Central memory CD8-positive, alpha-beta T cell (primary cell): ENCODE measurements at places on chromosomes 7 and 10.

DNA sequence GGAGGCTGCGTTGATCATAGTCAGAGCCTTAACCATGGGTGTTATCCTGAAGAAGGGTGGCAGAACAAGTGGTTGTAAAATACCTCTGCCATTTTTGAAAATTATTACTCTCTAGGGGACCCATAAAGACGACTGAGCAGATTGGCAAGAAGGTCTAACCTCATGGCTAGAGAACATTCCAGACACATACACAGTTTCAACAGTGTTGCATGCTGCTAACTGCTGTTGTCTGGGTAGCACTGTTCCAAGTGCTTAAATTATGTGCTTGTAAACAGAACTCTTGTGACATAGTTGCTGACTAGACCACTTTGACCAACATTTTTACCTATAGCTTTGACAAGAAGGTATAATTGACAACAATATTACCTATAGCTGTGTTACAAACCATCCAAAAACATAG is 46.1 kb upstream of the FOXP2 start:
- no peak overlapping the region for H3K27ac ChIP-seq
- no peaks in the 10 kb centered on the region for H3K27me3 ChIP-seq
- no peak overlapping the region for H3K4me3 ChIP-seq
- H3K36me3 ChIP-seq, result no peaks in the 10 kb centered on the region
- no peaks in the 10 kb centered on the region for H3K4me1 ChIP-seq
- no peak for DNase-seq

GRCh38 chr7:4097001-4097609 is 585.0 kb upstream of the FOXK1 start:
- H3K36me3 ChIP-seq, result no peaks in the 10 kb centered on the region
- no peaks in the 10 kb centered on the region for H3K4me1 ChIP-seq
- no peak for DNase-seq

GRCh38 chr7:98352621-98353020 is 48.3 kb downstream of the BAIAP2L1 start:
- no peak for DNase-seq
- H3K36me3 ChIP-seq, result no peaks in the 10 kb centered on the region
- H3K27me3 ChIP-seq, result peaks cover 37% of the 10 kb centered on the region
- H3K4me3 ChIP-seq, result no peak overlapping the region

- H3K4me1 ChIP-seq, result no peaks in the 10 kb centered on the region
- no peak overlapping the region for H3K27ac ChIP-seq
- DNase-seq, result no peak
- H3K36me3 ChIP-seq, result no peaks in the 10 kb centered on the region
Observed at GRCh38 chr10:114284346-114285071, 45.5 kb downstream of the VWA2 start.

GRCh38 chr7:156402255-156402654 is 238.3 kb upstream of the RNF32 start:
- H3K4me1 ChIP-seq, result no peaks in the 10 kb centered on the region
- H3K27me3 ChIP-seq, result no peaks in the 10 kb centered on the region
- H3K36me3 ChIP-seq, result no peaks in the 10 kb centered on the region

DNA sequence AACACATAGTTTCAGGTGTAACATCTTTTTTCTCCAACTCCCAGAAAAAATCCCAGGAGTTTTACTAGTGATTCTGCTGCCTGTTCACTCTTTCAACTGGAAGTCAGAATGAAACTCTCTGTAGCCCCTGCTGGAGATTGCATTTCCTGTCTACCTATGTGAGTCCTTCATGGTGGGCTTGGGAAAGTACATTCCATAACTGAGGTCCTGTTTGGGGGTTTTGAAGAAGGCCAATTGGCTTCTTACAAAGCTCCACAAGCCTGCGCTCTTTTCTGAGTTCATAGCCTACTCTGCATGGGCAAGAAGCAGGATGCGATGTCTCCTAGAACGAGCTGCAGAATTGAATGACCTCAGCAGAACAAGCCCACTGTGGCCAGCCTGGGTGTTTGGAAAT is 86.7 kb downstream of the LYZL2 start:
- H3K27me3 ChIP-seq, result no peaks in the 10 kb centered on the region
- no peak for DNase-seq
- H3K36me3 ChIP-seq, result peaks cover 7% of the 10 kb centered on the region
- no peak overlapping the region for H3K4me3 ChIP-seq
- H3K27ac ChIP-seq, result no peak overlapping the region

DNA sequence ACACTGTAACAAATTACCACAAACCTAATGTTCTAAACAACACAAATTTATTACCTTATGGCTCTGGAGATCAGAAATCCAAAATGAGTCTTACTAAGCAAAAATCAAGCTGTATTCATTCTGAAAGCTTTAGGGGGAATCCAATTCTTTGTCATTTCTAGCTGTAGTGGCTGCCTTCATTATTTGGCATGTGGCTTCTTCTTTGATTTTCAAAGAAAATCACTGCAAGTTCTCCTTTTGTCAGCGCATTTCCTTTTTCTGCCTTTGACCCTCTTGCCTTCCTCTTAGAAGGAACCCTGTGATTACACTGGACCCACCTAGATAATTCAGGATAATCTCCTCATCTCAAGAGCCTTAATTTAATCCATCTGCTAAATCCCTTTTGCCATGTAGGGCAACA is 36.9 kb downstream of the ZPBP start:
- H3K36me3 ChIP-seq, result no peaks in the 10 kb centered on the region
- no peaks in the 10 kb centered on the region for H3K4me1 ChIP-seq
- no peak overlapping the region for H3K27ac ChIP-seq
- peaks cover 86% of the 10 kb centered on the region for H3K27me3 ChIP-seq
- H3K4me3 ChIP-seq, result no peak overlapping the region

- H3K27ac ChIP-seq, result peak overlapping the region; percentile 100
- peaks cover 23% of the 10 kb centered on the region for H3K36me3 ChIP-seq
Observed at GRCh38 chr7:30594048-30594539, 584 bp upstream of the GARS1 start.

DNA sequence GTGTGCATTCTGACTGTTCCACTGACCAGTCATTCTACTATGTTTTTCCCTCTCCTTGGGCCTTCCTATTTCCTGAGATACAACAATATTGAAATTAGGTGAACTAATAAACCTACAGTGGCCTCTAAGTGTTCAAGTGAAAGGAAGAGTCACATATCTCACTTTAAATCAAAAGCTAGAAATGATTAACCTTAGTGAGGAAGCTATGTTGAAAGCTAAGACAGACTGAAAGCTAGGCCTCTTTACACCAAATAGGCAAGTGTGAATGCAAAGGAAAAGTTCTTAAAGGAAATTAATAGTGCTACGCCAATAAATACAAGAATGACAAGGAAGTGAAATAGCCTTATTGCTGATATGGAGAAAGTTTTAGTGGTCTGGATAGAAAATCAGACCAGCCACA is 5.7 kb upstream of the DYNC1I1 start:
- H3K27me3 ChIP-seq, result peaks cover 10% of the 10 kb centered on the region
- H3K27ac ChIP-seq, result no peak overlapping the region
- H3K4me1 ChIP-seq, result no peaks in the 10 kb centered on the region
- no peaks in the 10 kb centered on the region for H3K36me3 ChIP-seq
- DNase-seq, result no peak

GRCh38 chr7:129010075-129010474 is 44.8 kb downstream of the TNPO3 start:
- peaks cover 40% of the 10 kb centered on the region for H3K36me3 ChIP-seq
- H3K4me1 ChIP-seq, result peaks cover 18% of the 10 kb centered on the region
- DNase-seq, result no peak
- no peak overlapping the region for H3K27ac ChIP-seq
- no peak overlapping the region for H3K4me3 ChIP-seq

DNA sequence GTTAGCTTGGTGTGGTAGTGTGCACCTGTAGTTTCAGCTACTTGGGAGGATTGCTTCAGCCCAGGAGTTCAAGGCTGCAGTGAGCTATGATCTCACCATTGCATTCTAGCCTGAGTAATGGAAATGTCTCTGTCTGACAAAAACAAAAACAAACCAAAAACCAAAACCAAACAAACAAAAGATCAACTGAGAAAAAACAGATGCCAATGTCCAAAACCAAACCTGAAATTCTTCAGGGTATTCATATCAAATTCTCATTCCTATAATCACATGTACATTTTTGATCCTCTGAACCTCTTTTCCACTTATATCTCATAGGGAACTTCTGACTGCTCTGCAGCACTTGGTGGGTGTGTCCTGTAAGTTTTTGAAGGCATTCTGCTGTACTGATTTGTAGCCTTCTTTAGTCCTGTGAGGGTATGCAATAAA is 87.0 kb downstream of the CDK6 start:
- no peak overlapping the region for H3K4me3 ChIP-seq
- H3K27me3 ChIP-seq, result no peaks in the 10 kb centered on the region
- peaks cover 2% of the 10 kb centered on the region for H3K36me3 ChIP-seq
- DNase-seq, result no peak
- H3K27ac ChIP-seq, result peak overlapping the region; percentile 52
- H3K4me1 ChIP-seq, result peaks cover 24% of the 10 kb centered on the region

DNA sequence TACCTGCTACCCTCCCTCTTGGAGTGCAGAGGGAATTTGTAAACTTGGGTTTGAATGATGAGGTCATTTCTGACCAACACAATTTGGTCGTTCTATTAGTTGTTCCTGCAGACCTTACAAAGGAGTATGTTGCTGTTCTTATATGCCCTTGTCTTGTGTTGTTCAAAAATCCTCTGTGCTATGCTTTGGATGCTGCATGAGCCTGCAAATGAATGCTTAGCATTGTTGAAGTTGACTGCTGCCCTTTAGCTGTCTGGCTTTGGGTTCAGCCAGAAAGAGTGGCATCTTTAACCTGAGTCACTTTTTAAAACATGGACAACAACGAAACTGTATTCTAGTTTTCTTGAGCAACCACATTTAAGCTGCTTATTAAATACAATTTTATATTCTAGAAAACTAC is 80.3 kb downstream of the SND1 start:
- peaks cover 9% of the 10 kb centered on the region for H3K36me3 ChIP-seq
- H3K27ac ChIP-seq, result no peak overlapping the region
- no peaks in the 10 kb centered on the region for H3K27me3 ChIP-seq
- no peak overlapping the region for H3K4me3 ChIP-seq

DNA sequence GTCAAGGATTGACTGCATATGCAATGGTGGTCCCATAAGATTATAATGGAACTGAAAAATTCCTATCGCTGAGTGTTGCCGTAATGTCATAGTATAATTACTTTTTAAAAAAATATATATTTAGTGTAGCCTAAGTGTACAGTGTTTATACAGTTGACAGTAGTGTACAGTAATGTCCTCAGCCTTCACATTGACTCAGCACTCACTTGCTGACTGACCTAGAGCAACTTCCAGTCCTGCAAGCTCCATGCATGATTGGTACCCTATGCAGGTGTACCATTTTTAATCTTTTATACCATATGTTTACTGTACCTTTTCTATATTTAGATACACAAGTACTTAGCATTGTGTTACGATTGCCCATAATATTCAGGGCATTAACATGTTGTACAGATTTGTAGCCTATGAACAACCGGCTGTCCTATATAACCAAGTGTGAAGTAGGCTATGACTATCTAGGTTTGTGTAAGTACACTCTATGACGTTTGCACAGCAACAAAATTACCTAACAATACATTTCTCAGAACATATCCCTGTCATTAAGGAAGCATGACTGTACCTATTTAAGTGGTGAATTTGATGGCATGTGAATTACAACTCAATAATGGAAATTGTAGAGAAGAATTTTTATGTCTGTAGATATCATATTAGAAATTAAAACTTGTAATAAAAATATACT is 40.9 kb downstream of the CCNY start:
- H3K36me3 ChIP-seq, result peaks cover 4% of the 10 kb centered on the region
- DNase-seq, result no peak
- H3K4me1 ChIP-seq, result peaks cover 84% of the 10 kb centered on the region
- no peak overlapping the region for H3K27ac ChIP-seq
- no peaks in the 10 kb centered on the region for H3K27me3 ChIP-seq

GRCh38 chr7:67489881-67490280 is 493.2 kb downstream of the TYW1 start:
- H3K4me1 ChIP-seq, result peaks cover 4% of the 10 kb centered on the region
- no peak overlapping the region for H3K27ac ChIP-seq
- H3K27me3 ChIP-seq, result peaks cover 6% of the 10 kb centered on the region

DNA sequence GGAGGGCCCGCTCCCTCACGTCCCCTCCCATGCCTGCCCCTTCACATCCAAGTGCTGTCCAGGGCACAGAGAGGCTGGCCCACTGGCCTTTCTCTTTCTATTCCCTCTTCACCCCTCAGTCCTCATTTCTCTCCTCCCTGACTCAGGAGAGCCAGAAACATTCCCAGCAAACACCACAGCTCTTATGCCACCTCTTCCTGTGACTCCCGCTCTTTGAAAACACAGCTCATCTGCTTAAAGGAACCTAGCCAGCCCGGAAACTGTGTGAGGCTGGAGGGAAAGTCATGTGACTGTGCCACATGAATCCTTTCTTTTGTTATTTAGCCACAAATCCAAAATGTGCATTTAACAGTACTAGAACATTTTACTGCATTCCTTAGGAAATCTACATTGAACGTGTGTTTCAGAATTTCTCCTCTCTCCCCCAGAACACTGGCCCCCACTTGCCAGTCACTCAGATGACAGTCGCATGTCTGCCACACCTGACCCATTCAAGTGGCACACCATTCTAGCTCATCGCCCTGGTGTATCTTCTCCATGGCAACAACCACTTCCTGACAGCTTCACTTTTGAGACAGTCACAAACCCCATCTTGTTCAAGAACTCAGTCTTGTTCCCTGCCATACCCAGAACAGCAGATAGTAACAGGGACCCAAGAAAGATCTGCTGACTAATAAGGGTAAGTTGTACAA is 42.8 kb downstream of the GRB10 start:
- H3K4me3 ChIP-seq, result peak overlapping the region; percentile 70
- H3K27me3 ChIP-seq, result no peaks in the 10 kb centered on the region
- peak overlapping the region; percentile 96 for H3K27ac ChIP-seq
- H3K36me3 ChIP-seq, result peaks cover 2% of the 10 kb centered on the region
- peaks cover 19% of the 10 kb centered on the region for H3K4me1 ChIP-seq
- peak; percentile 46 for DNase-seq
